Activated naive CD8-positive, alpha-beta T cell treated with anti-CD3 and anti-CD28 coated beads for 36 hours (primary cell): ENCODE measurements at places on chromosomes 6 and 20.

DNA sequence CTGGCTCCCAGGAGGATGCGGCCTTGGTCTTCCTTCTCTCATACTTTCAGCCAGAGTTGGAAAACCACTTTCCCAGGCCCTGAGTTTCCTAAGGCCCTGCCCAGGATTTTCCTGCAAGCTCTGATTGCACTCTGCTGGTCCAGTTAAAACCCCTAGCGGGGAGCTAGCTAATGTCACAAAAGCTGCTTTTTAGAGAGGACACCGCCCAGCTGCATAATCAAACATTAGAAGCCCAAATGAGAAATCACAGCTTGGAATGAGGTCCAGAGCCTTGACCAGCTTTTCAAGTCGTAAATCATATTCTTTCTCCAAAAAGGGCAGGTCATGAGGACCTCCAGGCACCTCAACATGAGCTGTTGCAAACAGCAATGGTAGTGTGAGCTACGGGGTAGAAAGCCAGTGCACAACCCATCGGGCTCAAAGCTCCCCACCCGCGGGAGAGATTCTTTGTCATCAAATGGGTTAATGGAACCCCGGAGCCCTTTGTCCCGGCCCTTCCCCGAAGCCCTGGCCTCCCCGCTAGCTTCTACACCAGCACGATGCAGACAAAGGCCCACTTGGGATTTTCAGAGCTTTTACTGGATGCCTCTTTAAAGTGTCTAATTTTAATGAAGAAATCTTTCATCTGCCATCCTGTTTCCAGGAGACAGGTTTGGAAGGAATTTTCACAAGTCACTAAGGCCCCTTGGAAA lies 134.0 kb downstream of the SCML4 start:
- no peaks in the 10 kb centered on the region for H3K36me3 ChIP-seq
- no peaks in the 10 kb centered on the region for H3K27me3 ChIP-seq
- DNase-seq = no peak
- H3K27ac ChIP-seq = no peak overlapping the region
- no peak overlapping the region for H3K4me3 ChIP-seq

DNA sequence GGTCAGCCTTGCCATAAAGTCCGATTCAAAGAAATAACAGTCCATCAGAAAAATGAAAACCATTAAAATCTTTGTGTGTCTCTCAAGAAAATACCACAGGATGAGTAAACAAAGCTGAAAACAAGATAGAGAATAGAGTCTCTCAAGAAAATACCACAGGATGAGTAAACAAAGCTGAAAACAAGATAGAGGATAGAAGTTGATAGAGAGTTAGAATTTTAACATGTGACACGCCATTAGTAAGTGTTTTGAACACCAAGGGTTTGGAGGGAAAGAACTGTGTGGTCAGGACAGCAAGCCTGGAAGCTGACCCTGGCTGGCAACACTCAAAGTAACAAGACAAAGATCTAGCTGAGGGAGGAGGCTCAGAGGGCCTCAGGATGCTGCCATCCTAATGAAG lies 43.9 kb upstream of the PRND start:
- H3K27me3 ChIP-seq = no peaks in the 10 kb centered on the region
- H3K4me1 ChIP-seq = no peaks in the 10 kb centered on the region
- no peak overlapping the region for H3K4me3 ChIP-seq
- DNase-seq = no peak

DNA sequence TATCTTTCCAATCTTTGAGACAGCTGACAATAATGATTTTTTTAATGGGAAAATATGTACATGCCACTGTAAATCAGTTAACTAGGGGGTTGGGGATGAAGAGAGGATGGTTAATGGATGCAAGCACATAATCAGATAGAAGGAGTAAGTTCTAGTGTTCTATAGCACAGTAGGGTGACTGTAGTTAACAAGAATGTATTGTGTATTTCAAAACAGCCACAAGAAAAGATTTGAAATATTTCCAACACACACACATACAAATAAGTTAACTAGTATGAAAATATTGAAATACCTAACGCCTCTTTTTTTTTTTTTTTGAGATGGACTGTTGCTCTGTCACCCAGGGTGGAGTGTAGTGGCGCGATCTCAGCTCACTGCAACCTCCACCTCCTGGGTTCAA lies 153.4 kb upstream of the SALL4 start:
- no peak overlapping the region for H3K4me3 ChIP-seq
- no peaks in the 10 kb centered on the region for H3K36me3 ChIP-seq
- H3K4me1 ChIP-seq = peaks cover 11% of the 10 kb centered on the region
- DNase-seq = no peak

GRCh38 chr20:4195499-4195898 lies 180.1 kb upstream of the RNF24 start:
- no peak for DNase-seq
- no peaks in the 10 kb centered on the region for H3K36me3 ChIP-seq
- peaks cover 3% of the 10 kb centered on the region for H3K4me1 ChIP-seq
- peaks cover 4% of the 10 kb centered on the region for H3K27me3 ChIP-seq
- H3K27ac ChIP-seq = no peak overlapping the region

- H3K36me3 ChIP-seq = no peaks in the 10 kb centered on the region
- H3K27ac ChIP-seq = peak overlapping the region; percentile 74
- no peaks in the 10 kb centered on the region for H3K27me3 ChIP-seq
- H3K4me3 ChIP-seq = peak overlapping the region; percentile 30
- DNase-seq = no peak
- peaks cover 47% of the 10 kb centered on the region for H3K4me1 ChIP-seq
These were observed 374.4 kb downstream of the UTRN start for GRCh38 chr6:144659202-144660182.

DNA sequence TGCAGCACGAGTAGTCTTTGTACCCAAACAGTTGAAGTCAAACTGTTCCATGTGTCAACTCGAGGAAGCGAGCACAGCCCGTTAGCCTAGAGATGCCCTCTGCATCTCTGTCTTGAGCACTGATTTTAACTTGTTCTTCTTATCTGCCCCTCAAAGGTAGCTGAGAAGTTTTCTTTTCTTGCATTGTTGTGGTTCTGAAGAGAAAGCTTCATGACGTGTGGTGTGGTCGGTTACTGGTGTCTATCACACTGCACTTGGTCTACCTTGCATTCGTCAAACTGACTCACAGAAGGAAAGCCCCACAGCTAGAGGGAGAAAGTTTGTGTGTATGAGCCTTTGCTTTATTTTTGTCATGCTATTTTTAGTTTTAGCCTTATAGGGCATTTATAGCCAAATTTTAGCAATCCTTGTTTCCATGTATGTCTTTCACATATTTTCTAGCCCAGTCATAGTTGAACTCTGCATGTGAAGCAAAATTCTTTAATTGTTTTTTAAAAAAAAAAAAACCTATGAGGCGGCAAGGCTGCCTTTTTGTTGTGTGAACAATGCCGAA lies 115.1 kb downstream of the JAG1 start:
- peak; percentile 52 for DNase-seq
- H3K27me3 ChIP-seq = no peaks in the 10 kb centered on the region
- peak overlapping the region; percentile 38 for H3K27ac ChIP-seq
- H3K4me3 ChIP-seq = no peak overlapping the region
- peaks cover 27% of the 10 kb centered on the region for H3K4me1 ChIP-seq
- H3K36me3 ChIP-seq = peaks cover 40% of the 10 kb centered on the region

DNA sequence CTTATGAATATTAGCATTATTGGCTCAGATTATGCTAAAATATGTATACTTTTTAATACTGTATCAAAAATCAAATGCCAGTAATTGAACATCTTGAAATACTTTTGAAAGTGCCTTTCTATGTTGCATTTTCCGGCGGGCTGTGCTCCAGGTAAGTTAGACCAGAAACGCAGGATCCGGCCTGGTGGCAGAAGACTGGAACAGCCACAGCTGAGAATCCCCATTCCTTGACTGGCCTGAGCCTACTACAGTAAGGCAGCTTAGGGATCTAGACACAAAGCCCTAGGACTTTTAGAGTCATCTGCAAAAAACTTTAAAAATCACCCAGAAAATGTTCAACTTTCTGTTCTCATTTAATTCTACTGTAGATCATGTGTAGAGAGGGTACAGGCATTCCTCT lies 138.8 kb upstream of the C6orf118 start:
- H3K27me3 ChIP-seq = no peaks in the 10 kb centered on the region
- no peaks in the 10 kb centered on the region for H3K36me3 ChIP-seq
- H3K4me1 ChIP-seq = no peaks in the 10 kb centered on the region
- H3K27ac ChIP-seq = no peak overlapping the region

DNA sequence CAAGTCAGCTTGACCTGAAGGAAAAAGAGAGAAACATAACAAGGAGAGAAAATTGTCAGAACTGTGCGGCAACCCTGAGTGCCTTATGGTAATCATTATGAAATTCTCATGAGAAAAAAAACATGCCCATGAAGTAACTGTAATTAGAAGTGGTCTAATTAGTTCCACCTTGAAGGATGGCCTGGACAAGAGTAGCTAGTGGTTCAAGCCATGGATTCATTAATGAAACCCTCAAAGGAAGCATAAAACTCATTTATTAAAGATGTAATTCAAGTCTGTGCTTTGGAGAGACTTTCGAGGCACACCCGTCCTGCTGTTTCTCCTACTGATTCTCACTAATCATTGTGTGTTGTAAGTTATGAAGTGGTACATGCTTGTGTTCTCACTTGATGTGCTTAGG lies 160.2 kb downstream of the PHF3 start:
- DNase-seq = no peak
- H3K36me3 ChIP-seq = no peaks in the 10 kb centered on the region
- H3K27ac ChIP-seq = no peak overlapping the region
- no peaks in the 10 kb centered on the region for H3K4me1 ChIP-seq

GRCh38 chr20:51565298-51566144 lies 23.0 kb upstream of the NFATC2 start:
- no peaks in the 10 kb centered on the region for H3K36me3 ChIP-seq
- peaks cover 24% of the 10 kb centered on the region for H3K4me1 ChIP-seq
- no peak overlapping the region for H3K27ac ChIP-seq
- H3K27me3 ChIP-seq = peaks cover 43% of the 10 kb centered on the region
- no peak overlapping the region for H3K4me3 ChIP-seq
- no peak for DNase-seq

DNA sequence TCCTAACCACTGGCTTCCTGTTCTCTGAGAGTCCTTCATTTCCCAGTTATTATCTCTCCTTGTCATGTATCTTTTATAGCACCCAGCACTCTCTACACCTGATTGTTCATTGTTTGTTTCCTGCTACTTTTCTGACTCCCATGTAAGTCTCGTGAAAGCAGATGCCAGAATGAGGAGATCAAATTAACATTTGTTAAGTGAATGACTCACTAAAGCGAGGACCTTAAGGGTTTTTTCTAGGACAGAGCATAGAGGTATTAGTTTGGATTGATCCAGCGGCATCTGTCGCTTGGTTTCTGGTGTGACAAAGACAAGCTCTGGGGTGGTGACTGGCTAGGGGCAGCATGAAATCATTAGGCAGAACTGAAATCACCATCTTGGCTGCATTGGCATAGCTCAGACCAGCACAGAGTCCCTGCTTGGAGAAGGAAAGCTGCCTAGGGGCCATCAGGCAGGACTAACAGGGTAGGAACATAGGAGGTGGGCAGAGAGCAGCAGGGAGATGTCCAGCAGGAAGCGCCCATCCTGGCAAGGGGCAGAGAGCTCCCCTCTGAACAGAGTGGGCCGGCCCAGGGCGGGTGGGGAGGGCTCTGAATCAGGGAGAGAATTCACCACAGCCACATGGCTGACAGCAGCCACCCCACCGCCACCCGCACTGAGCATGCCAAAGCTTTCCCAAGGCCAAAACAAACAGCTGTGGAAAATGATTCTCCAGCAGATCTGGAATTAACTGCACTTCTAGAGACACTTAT lies 97.1 kb upstream of the CEP85L start:
- peaks cover 3% of the 10 kb centered on the region for H3K36me3 ChIP-seq
- DNase-seq = no peak
- no peak overlapping the region for H3K4me3 ChIP-seq
